Activated CD4-positive, alpha-beta T cell treated with anti-CD3 and anti-CD28 coated beads, Interleukin-2, amount 50 U/mL, for 48 hours (primary cell): ENCODE measurements at places on chromosomes 1 and 21.

GRCh38 chr1:63958556-63958955 is 184.7 kb downstream of the ROR1 start:
- no peak for DNase-seq

DNA sequence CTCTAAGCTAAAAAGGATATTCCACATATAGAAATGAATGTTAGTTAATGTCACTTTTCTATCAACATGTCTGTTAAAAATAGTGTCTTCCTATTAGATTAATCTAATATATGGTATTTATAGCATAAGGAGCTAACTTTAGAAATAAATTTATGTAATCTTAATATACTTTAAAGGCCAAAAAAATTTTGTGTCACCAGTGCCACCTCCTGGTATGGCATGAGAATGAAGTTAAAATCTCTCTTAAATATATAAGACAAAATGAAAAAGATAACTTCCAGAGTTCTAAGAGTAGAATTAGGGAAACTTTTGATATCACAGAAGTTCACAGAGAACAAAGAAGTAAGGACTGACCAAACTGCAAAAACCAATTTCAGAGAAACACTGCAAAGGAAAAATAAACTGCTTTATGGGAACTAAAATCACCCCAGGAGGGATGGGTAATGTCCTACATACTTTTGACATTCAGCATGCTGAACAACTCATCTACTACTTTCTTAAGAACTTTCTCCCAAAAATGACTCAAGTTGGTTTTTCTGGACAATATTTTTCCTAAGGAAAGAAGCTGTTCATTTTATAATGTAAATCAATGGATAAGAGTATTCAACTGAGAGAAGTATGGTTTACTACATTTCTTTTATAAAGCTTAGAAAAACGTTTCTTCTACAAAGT is 82.8 kb downstream of the TRIM33 start:
- DNase-seq = no peak

- no peak for DNase-seq
Measured at GRCh38 chr1:110173466-110174105, 23.3 kb downstream of the SLC6A17 start.

- DNase-seq = no peak
Measured at GRCh38 chr1:170537798-170538503, 6.0 kb downstream of the GORAB start.

GRCh38 chr1:1917304-1917976 is 1.6 kb downstream of the TMEM52 start:
- DNase-seq = no peak

DNA sequence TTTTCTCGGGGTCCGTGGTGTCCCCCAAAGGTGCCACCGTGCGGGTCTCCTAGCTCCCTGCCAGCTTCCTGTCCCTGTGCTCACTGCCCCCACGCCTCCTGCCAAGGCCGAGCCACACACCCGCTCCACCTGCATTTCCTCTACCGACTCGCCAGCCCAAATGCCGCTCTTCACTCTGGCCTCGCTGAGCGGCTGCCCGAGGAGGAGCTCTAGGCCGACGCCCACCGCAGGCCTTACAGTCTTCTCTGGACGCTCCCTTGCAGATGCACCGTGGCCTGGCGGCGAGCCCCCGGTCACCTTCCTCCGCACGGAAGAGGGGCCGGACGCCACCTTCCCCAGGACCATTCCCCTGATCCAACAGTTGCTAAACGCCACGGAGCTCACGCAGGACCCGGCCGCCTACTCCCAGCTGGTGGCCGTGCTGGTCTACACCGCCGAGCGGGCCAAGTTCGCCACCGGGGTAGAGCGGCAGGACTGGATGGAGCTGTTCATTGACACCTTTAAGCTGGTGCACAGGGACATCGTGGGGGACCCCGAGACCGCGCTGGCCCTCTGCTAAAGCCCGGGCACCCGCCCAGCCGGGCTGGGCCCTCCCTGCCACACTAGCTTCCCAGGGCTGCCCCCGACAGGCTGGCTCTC is 26.3 kb downstream of the FTCD start:
- DNase-seq = no peak

- DNase-seq = no peak
Measured at GRCh38 chr21:28325618-28326017, 667.1 kb downstream of the LTN1 start.

DNA sequence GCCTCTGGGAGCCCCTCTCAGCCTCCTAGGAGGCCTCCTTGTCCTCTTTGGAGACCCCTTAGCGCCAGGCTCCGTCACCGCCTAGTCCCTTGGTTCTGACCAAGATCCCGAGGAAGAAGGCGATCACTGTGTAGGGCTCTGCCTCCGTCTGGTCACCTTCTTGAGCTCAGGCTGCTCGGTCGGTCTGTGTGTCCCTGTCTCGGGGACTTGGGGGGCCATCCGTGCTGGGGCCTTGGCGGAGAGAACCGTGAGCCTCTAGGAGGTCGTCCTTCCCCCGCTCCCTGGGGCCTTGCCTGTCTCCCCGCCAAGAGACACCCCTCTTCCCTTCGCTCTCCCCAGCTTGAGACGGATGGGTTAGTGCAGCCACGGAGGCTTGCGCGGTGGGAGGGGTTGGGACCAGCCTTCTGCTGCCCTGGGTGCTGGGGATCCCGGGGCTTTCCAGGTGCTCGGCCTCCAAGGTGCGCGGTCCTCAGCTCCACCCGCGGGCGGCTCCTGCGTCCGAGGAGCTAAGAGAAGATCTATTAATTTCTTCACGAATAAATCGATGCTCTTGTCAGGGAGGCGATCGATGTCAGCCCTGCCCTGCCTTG is 701 bp upstream of the INSRR start:
- DNase-seq = no peak

GRCh38 chr1:951364-951763 is 7.7 kb downstream of the NOC2L start:
- no peak for DNase-seq

GRCh38 chr21:21632926-21633325 is 634.7 kb downstream of the NCAM2 start:
- DNase-seq = no peak

GRCh38 chr1:159927849-159928431 is 2.6 kb upstream of the TAGLN2 start:
- DNase-seq = no peak

DNA sequence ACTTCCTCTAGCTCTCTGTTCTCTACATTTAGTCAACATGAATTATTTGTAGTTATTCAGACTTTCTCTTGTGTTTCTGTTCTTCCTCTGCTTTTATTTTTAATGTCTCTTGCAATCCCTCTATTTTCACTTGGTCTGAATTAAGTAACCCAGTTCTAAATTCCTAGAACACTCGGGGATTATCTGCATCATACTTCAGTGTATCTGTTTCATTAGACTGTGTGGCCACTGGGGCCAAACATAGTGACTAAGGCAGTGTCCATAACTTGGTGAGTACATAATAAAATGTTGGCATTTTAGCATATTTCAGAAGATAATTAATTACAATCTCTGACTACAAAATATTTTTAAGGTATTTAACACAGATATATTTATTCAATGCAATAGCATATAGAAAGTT is 1087.2 kb upstream of the B3GALT2 start:
- DNase-seq = no peak

- no peak for DNase-seq
Measured at GRCh38 chr1:111886741-111887140, 102.7 kb downstream of the KCND3 start.

DNA sequence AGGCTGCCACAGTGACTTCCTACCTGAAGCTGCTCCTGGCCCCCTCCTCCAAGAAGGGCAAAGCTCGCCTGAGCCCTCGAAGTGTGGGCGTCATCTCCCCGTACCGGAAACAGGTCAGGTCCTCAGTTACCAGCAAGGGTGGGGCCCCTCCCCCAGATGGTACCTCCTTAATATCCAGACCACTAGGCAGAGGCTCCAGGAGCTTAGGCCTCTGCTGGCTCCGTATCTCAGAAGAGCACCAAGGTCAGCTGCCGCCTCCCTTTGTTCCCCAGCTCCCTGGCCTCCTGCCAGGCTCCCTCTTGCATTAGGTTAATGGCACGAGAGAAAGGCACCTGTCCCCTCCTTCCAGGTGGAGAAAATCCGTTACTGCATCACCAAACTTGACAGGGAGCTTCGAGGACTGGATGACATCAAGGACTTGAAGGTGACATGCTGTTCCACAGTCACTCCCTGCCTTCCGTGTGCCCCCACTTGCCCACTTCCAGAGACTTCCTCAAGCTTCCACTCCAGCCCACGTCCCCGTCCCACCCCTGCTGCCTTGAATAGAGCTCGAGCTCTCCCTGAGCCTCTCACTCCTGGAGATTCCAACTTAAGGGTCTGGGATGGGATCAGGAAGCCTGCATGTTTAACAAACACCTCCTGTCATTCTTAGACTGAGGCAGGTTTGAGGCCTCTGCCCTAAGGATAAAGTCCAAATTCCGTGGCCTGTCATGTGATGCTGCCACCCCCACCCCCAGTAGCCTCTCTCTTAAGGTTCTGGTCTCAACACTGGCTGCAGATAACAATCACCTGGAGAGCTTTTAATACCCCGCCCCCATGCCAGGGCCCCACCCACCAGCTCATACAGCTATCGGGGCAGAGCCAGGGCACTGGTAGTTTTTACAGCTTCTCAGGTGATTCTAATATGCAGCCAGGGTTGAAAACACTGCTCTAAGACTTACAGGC is 8.3 kb downstream of the RHOC start:
- DNase-seq = no peak

DNA sequence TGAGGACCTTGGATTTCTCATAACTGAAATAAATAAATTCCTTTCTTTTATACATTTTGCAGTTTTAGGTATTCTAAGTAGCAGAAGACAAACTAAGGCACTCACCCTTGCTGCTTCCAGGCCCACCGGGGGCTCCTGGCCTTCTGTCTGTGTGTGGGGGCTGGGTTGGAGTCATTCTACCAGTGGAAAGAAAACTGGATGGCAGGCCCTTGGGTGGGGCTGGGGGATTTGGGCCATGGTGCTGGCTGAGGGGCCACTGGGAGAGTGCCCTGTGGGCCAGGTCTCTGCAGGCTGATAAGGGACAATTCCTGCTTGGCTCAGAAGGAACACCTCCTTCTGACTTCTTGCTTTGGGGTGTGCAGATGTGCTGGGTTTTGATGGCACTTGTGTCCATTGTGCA is 54.0 kb upstream of the CSF3R start:
- DNase-seq = no peak

DNA sequence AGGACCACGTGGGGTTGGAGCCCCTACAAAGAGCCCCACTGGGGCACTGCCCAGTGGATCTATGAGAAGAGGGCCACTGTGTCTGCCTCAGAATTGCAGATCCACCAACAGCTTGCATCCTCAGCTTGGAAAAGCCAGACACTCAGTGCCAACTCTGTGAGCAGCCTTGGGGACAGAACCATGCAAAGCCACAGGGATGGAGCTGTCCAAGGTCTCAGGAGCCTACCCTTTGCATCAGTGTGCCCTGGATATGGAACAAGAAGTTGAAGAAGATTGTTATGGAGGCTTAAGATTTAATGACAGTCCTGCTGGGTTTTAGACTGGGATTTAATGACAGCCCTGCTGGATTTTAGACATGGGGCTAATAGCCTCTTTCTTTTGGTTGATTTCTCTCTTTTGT is 1670.9 kb downstream of the PLA2G4A start:
- no peak for DNase-seq
